NCI-H1105 (cell line): ENCODE measurements at places on chromosomes 3 and 15.

- no peak for DNase-seq
These were observed 10.8 kb downstream of the THRB start for GRCh38 chr3:24483873-24484272.

DNA sequence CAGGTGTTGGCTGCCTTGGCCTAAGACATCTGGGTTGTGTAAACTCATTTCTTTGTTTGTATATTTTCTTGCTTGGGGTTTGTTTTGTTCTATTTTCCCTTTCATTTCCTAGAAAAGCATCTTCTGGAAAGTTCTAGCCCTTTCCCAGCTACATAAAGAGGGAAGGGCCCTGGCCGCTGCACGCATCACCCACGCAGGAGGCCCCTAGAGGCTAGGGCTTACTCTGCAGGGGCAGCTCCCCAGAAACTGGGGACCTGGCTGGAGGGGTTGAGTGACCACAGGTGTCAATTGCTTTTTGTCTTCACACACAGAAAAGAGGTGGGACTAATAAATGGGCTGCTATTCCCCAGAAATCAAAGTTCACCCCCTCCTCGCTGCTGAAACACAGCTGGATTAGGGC is 52.6 kb downstream of the PDIA5 start:
- no peak for DNase-seq

DNA sequence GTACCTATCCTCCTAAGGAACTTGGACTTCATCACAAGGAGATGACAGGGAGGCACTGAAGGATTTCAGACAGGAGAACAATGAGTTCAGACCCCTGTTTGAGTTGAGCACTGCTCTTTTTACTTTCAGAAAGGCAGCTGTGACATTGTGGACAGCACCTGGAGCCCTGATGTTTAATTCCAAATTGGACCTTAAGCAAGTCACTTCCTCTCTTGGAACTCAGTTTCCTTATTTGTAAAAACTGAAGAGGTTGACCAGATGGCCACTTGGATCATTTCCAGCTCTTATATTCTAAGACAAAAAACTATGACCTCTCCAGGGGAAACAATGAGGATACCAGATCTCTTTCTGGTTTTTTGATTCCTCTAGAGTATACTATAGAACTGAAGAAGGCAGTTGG is 34.1 kb upstream of the SMAD3 start:
- no peak for DNase-seq

GRCh38 chr3:66104535-66104934 is 65.8 kb upstream of the MAGI1 start:
- DNase-seq = no peak

DNA sequence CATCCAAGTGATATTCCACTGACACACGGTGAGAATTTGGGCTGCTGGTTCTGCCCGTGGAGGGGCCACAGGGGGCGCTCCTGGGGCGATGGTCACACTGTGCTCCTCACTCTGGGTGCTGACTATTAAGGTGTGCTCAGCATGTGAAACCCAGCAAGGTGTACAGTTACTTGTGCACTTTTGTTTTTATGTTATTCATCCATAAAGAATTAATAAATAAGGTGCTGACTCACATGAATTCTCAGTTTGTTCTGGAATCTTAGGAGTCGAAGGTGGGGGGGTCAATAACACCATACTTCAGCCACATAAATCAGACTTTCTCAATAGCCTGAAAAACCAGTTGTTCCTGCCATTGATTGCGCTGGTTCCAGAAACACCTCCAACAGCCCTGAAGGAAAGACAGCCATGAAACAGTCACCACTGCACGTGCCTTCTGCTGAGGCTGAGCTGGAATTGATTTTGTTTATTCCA is 53.5 kb upstream of the SPATA12 start:
- no peak for DNase-seq

GRCh38 chr3:12436514-12437220 is 47.6 kb upstream of the TSEN2 start:
- no peak for DNase-seq

DNA sequence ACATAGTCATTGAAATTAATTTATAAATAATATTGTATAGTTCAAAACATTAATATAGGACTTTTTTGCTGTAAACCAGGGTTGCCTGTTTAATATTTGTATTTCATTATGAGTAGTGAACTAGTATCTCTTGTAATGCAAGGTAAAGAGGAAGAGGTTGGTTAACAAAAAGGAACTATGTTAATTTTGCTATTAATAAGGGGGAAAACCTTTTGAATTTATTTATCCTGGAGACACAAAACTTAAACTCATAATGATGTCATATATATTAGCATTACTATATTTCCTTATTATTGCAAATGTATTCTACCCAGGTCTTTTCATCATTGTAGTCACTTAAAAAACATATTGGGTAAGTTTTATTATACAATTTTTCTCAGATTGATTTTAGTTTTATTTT is 94.5 kb downstream of the CHL1 start:
- DNase-seq = no peak

GRCh38 chr3:134232151-134232550 is 18.5 kb downstream of the RYK start:
- DNase-seq = no peak

DNA sequence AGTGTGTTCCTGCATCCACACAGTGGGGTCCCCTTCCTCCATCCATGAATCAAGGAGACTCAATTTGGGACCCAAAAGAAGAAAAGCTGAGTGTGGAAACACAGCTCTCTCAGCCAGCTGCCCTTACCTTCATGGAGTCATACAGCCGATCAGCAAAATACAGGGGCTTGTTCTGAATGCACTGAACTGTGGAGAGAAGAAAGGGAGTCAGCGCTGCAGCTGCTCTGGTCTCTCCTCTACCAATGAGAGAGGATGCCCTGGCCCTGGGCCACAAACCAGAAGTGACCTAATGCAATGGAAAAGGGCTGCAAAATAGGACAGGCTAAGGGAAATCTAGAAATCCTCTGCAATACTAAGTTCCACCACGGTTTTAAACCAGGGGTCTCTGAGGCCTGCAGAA is 46.7 kb downstream of the ANXA2 start:
- peak; percentile 87 for DNase-seq

DNA sequence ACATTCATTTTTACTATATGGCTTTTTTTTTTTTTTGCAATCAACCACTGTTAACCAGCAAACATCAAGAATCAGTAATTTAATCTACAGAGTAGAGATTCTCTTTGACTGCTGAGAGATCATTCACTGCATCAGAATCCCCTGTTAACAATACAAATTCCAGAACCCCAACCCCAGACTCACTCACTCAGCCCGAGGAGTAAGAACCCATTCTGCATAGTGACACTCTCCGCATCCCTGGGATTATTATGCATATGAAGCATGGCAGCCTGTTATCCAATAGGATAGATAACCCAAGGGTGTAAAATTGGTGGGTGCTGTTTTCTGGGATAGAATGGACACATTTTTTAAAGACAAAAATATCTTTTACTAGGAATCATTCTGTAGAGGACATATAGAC is 76.3 kb upstream of the CCDC39 start:
- no peak for DNase-seq

DNA sequence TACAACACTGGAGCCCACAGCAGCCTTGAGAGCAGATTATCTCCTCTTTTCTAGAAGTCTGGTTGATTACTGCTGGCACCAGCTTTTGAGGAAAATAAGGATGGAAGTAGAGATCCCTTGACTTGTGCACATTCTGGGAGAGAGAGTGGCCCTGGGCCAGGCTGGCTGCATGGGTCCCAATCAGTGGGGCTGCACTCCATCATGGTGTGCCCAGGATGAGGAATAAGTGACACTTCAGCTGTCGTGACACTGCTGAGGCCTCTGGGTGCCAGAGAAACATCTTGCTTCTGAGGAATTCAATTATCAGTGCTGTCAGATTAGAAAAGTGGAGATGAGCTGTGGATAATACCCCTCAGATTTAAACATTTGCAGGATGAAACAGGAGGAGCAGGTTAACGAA is 9.1 kb downstream of the RAMAC start:
- no peak for DNase-seq

DNA sequence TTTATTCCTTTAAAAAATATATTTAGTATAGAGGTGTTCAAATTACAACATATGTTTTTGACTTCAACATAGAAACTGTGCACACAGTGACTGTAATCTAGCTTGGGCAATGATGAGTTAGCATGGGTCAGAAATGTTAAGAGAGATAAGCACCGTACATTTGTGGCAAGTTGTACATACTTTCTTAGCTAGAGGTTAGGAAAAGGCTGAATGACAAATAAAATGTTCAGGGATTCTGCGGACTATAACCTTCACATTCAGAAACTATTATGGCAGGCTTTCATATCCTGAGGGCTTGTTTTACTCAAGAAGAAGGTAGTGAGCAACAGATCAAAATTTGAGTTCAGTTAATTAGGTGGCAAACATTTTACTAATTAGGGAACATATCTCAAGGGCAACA is 379.7 kb upstream of the EPHA6 start:
- DNase-seq = no peak

- DNase-seq = no peak
These were observed 96.3 kb upstream of the ALDH1A3 start for GRCh38 chr15:100783291-100783690.

- no peak for DNase-seq
These were observed 48.2 kb upstream of the FMN1 start for GRCh38 chr15:33242669-33243191.

- DNase-seq = no peak
These were observed 168.0 kb downstream of the SHOX2 start for GRCh38 chr3:157938154-157938779.

DNA sequence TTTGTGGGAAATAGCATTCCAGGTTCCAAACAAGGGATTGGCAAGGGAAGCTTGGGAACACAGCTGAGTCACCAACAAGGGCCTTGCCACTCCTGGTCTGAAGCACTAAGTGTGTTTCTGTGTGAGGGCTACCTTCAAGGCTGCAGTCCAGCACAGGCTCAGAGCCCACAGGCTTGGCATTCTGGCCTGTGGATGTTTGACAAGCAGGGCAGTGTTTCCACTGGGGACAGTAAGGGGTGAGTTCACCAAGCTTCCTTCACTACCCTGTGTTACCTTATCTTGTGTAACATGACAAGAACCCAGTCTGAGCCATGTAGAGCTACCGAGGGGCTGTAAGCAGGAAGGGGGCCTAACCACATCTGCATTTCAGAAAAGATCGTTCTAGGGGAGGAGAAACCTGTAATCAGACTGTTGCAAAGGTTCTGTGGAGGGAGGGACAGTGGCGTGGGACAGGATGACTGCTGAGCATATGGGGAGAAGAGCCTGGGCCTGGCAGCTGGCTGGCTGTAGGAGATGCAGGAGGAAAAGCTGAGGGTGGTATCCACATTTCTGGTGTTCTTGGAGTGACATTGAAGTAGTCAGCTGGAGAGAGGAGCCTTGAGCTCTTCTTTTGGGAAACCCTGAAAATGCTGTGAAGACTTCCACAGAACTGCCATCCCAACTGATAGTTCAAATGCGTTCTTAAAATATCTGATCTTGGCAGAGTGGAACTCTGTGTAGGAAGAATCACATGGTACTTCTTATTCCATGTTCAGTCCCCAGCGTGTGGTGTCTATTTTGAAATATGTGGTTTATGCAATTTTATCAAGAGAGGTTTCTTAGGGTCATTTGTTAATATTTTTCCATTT is 61.3 kb downstream of the CTDSPL start:
- DNase-seq = no peak

GRCh38 chr3:85672761-85673160 is 714.0 kb downstream of the CADM2 start:
- DNase-seq = no peak

DNA sequence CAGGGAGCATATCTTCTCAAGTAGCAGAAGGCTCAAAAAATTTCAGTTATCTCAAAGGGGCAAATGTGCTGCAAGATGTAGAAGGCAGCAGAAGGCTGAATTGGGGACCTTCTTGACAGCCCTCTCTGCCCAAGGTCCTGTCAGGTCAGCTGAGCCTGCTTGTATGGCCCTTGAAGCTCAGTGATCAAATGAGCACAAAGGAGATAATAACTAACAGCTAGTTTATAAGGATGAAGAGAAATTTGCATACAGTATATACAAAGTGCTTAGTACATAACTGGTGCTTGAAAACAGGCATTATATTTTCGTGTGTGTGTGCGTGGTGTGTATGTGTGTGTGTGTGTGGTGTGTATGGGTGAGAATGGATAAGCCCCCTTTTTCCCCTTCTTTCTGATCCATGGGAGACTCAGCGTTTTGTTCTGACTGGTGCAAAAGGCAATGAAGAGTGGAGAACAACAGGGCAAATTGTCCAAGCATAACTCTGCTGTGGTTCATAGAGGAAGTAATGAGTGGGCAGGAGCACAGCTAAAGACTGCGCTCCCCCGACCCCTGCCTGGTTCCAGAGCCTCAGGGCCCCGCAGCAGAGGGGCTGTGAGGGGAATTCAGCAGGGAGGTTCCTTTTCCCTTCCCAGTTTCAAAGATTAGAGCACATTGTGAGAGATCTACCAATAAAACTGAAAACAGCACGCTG is 356.8 kb upstream of the NR2F2 start:
- no peak for DNase-seq

- no peak for DNase-seq
These were observed 229.7 kb downstream of the SHOX2 start for GRCh38 chr3:157876556-157876955.

- DNase-seq = no peak
These were observed 199.8 kb downstream of the TBC1D5 start for GRCh38 chr3:17542591-17542990.

- peak; percentile 80 for DNase-seq
These were observed at the start of gene ACP3 for GRCh38 chr3:132317229-132317948. TSS of gene ACP3 (plus strand) at chr3:132317407. CDS start at chr3:132317457, 50 bp downstream.

DNA sequence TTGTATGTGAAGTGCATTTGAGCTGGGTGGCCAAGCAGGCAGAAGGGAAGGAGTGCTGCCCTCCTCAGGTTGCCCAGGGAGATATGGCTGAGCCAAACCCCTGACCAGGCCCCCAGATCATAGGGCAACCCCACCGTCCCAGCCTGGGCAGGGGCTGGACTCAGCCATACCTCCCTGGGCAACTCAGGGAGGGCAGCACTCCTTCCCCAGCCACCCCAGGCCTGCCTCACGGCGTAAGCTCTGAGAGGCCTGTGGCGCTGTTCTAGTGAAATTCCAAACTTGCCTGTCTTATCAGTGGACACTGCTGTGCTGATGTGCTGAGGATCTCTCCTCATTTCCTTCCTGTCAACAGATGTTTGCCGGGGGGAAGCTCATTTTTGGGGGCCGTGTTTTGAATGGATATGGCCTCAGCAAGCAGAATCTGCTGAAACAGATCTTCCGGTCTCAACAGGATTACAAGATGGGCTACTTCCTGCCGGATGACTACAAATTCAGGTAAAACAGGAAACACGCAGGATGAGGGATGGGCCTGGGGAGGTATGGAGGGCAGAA is 57.6 kb upstream of the FGD5 start:
- DNase-seq = no peak
